AG08395 (cell line): ENCODE measurements at places on chromosomes 3 and 15.

DNA sequence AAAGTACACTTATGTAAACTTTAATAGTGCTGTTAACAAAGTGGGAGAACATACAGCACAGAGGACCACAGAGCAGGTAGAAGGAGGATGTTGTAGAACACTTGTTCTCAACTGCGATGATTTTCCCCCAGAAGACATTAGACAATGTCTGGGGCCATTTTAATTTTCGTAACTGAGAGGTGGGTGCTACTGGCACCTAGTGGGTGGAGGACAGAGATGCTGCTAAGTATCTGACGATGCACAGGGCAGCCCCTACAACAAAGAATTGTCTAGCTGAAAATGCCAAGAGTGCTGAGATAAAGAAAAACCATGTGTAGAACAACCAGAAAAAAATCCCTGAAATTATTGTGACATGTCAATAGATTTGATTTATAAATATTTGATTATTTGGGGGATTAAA is 5.0 kb upstream of the KBTBD8 start:
- DNase-seq = no peak

DNA sequence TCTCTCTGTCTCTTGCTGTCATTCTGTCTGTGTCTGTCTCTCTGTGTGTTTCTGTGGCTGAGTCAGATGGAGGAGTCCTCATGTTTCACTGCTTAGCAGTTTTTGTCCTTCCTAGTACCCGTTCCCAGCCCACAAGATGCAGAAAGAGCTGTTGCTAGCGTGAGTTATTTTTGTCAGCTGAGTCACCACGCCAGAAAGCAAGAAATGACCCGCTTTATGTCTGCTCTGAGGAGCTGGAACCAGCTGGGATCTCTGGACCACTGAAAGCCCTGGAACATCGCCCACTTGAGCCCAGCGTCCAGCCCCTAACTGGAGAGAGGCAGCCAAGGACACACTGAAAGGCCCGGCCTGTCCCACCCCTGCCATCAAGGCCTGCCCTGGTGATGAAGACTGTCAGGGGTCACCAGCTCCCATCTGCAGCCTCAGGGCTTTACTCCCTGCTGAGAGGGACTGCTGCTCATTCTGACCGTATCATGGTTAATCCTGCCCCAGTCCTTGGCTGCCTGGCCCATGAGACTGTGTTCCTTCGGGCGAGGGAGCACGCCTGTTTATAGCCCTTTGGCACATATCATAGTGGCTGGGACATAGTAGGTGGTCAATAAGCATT is 101.7 kb upstream of the TPM1 start:
- DNase-seq = peak; percentile 96

- peak; percentile 47 for DNase-seq
Measured at GRCh38 chr3:172103724-172104123, 64.3 kb downstream of the FNDC3B start.

GRCh38 chr3:111856501-111856900 is 2.6 kb upstream of the PHLDB2 start:
- no peak for DNase-seq

- DNase-seq = no peak
Measured at GRCh38 chr3:71153713-71154112, 429.8 kb downstream of the FOXP1 start.

- no peak for DNase-seq
Measured at GRCh38 chr3:129277829-129278271, 820 bp upstream of the HMCES start.
